Osteoblast (primary cell): ENCODE measurements at places on chromosomes 2 and 18. TPM values are rescaled to one million over a fixed set of nuclear protein-coding genes. Genes with fewer than 3 reads are reported as not detected.

- H3K4me3 ChIP-seq = no peak overlapping the region
- H3K27me3 ChIP-seq = peaks cover 3% of the 10 kb centered on the region
- H3K27ac ChIP-seq = no peak overlapping the region
- H3K4me1 ChIP-seq = no peaks in the 10 kb centered on the region
- no peak for DNase-seq
Measured at GRCh38 chr18:43279015-43279744, 1.9 kb upstream of the SYT4 start.

GRCh38 chr2:26561918-26562810 is 79.0 kb downstream of the CIB4 start:
- H3K4me1 ChIP-seq = peaks cover 12% of the 10 kb centered on the region
- no peak overlapping the region for H3K27ac ChIP-seq
- peak overlapping the region; percentile 46 for H3K4me3 ChIP-seq
- H3K27me3 ChIP-seq = peaks cover 73% of the 10 kb centered on the region
- DNase-seq = peak; percentile 89

GRCh38 chr18:46333431-46334135 is 229.4 kb downstream of the HAUS1 start:
- H3K27ac ChIP-seq = no peak overlapping the region
- DNase-seq = no peak
- no peaks in the 10 kb centered on the region for H3K4me1 ChIP-seq
- H3K4me3 ChIP-seq = no peak overlapping the region
- H3K27me3 ChIP-seq = peaks cover 66% of the 10 kb centered on the region

DNA sequence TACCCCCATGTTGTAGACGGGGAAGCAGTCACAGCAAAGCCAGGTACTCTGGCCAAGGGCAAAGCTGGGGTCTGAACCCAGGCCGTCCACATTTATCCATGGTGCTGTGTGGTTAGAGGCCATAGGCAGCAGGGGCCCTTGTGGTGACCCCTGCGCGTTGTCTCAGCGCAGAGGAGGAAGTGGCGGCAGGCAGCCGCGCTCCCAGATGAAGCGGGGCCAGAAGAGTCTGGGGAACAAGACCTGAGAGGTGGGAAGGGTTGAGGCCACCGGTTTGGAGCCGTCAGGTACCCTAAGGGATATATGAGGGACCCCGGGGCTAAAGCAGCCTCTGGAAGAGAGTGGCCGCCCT is 770 bp downstream of the ZNF396 start:
- DNase-seq = peak; percentile 25
- no peaks in the 10 kb centered on the region for H3K36me3 ChIP-seq
- peak overlapping the region; percentile 80 for H3K4me3 ChIP-seq
- peaks cover 22% of the 10 kb centered on the region for H3K4me1 ChIP-seq
- H3K27ac ChIP-seq = no peak overlapping the region

DNA sequence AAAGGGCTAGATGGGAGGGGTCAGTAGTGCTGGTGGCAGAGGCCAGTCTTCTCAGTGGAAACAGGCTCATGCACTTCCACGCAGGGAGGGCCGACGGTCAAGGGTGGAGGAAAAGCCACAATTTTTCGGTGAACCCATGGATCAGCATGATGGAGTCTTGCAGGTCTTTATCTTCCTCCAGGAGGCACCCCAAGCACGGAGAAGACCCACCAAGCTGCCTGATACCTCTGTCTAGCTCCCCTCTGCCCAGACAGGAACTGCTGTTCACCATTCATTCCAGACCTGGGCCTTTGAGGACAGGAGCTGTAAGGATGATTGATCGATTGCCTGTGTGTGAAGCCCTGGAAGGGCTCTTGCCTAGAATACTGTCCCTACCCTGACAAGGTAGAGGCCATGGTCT is 2.8 kb upstream of the LRRFIP1 start:
- H3K4me3 ChIP-seq = no peak overlapping the region
- no peaks in the 10 kb centered on the region for H3K27me3 ChIP-seq
- H3K27ac ChIP-seq = no peak overlapping the region
- H3K4me1 ChIP-seq = peaks cover 18% of the 10 kb centered on the region
- H3K36me3 ChIP-seq = no peaks in the 10 kb centered on the region
- peak; percentile 59 for DNase-seq

GRCh38 chr18:46623541-46623940 is 33.5 kb downstream of the LOXHD1 start:
- H3K27ac ChIP-seq = no peak overlapping the region
- no peak for DNase-seq
- no peak overlapping the region for H3K4me3 ChIP-seq

- no peaks in the 10 kb centered on the region for H3K36me3 ChIP-seq
- peaks cover 6% of the 10 kb centered on the region for H3K4me1 ChIP-seq
- peak overlapping the region; percentile 88 for H3K4me3 ChIP-seq
- H3K27me3 ChIP-seq = no peaks in the 10 kb centered on the region
Measured at GRCh38 chr2:174485788-174486562, 854 bp downstream of the GPR155 start.

DNA sequence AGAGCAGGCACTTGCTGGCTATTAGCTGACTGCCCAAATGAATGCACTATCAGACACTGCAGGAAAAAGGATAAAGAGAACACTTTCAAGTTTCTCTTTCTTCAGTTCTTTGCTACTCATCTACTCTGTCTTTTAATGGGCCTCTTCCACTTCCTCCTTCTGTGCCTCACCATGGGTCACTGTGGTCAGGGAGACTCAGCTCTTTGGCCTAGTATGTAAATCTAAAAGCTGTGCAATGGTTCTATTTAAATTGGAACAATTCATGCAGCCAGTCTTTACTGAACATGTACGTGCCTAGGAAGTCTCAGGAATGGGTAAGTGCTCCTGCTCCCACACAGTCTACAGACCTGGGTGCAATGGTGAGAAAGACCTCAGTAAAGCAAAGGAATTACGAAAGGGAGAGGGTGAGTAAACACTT is 79.1 kb upstream of the DNMT3A start:
- DNase-seq = no peak
- H3K27me3 ChIP-seq = no peaks in the 10 kb centered on the region
- no peak overlapping the region for H3K27ac ChIP-seq
- H3K36me3 ChIP-seq = no peaks in the 10 kb centered on the region
- no peak overlapping the region for H3K4me3 ChIP-seq

- H3K36me3 ChIP-seq = no peaks in the 10 kb centered on the region
- DNase-seq = no peak
- no peak overlapping the region for H3K27ac ChIP-seq
Measured at GRCh38 chr2:226329180-226329579, 470.4 kb downstream of the IRS1 start.

DNA sequence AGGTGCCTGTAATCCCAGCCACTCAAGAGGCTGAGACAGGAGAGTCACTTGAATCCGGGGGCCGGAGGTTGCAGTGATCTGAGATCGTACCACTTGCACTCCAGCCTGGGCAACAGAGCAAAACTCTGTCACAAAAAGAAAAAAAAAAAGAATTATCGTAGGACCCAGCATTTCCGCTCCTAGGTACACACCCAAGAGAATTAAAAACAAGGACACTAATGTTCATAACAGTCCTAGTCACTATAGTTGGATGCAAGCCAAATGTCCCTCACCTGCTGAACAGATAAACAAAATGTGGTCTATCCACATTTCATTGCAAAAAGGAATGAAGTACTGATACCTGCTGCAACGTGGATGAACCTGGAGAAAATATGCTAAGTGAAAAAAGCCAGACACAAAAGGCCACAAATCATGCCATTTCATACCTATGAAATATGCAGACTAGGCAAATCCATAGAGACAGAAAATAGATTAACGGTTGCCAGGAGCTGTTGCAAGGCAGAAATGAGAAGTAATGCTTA is 21.2 kb downstream of the ADRA2B start:
- no peaks in the 10 kb centered on the region for H3K4me1 ChIP-seq
- no peak overlapping the region for H3K4me3 ChIP-seq
- H3K36me3 ChIP-seq = no peaks in the 10 kb centered on the region
- H3K27me3 ChIP-seq = peaks cover 15% of the 10 kb centered on the region
- DNase-seq = no peak
- H3K27ac ChIP-seq = no peak overlapping the region

DNA sequence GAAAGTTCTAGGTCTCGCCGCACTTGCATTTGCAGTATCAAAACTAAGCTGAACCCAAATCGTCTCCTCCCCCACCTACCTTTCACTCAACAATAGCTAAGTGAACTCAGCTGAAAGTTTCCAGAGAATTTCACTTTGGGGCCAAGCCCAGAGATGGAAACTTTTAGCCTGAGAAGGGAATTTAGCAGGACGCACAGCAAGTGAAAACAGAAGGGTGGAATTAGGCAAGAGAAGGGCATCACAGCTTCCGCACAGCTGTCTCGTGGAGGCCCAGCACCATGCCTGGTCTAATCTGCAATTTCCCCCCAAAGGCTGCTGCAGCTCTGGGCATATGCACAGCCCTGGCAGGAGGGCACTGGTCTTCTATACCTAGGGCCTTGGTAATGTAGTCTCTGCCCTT is 262.0 kb downstream of the TNS1 start:
- no peaks in the 10 kb centered on the region for H3K36me3 ChIP-seq

DNA sequence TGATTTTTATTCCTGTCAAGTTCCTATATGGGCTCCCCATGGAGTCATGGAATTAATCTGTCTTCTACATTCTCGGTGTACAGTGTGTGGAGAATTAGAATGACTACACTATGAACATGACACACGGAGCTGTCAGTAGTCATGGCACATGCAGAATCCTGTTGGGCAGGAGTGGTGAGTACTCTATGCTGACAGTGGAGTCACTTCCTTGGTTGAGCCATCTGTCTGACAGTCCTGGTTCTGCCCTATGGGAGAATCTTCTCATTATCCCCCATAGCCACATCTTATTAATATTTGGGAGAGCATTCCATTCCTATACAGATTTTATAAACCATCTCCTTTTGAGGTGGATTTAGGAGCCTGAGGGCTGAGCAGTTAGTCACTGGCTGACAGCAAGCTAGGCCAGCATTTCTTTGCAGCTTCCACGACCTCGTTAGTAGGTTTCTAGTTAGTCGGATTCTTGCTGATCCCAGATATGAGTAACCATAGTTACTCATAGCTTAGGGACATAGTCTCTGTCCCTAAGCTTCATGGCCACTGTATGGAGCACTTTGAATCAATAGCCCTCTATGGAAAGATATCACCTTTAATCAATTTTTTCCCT is 90.6 kb downstream of the MDH1 start:
- no peaks in the 10 kb centered on the region for H3K4me1 ChIP-seq
- H3K4me3 ChIP-seq = no peak overlapping the region
- no peak overlapping the region for H3K27ac ChIP-seq

Gene UGT1A5
- not detected in 2 replicates for total RNA-seq

Gene PNO1
- total RNA-seq = 10.5 and 15.0 TPM in 2 replicates

Gene MRPS5
- total RNA-seq = 27.1 and 29.2 TPM in 2 replicates
